ENCODE measurements at places on chromosomes 16 and 17.
A peak's percentile ranks its signal among the peaks of the same experiment; 100 is the strongest.

DNA sequence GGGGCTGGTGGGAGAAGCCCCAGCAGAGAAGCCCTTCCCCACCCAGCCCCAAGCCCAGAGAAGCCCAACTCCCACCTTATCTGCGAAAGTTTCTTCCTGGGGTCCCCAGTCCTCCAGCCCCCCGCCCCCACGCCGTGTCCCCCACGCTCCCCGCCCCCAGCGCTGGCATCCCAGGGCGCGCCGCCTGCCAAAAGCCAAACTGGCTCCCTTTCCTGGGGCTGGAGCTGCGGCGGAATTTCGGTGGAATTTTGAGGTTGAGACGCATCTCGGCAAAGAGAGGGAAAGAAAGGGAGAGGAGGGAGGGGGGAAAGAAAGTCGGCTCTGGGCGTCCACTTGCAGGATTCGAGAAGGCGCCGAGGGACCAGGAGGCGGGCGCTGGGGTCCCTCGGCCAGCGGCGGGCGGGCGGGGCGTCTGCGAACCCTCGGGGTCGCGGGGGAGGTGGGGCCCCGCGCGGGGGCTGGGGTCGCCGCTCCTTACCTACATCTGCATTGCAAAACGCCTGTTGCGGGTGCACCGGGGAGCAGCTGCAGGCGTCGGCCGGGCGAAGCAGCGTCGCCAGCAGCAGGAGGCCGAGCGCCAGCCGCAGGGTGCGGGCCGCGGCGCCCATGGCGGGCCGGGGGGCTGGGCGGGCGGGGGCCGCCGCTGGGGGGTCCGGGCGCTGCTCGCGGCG lies 571 bp downstream of the TIMP2 start:
- DNase-seq: no peak

GRCh38 chr16:19242987-19243575 lies 42.5 kb upstream of the CLEC19A start:
- DNase-seq: no peak

- no peak for DNase-seq
These were observed 122.0 kb downstream of the METRNL start for GRCh38 chr17:83201206-83202001.

GRCh38 chr16:27471661-27472060 lies 69.7 kb downstream of the IL21R start:
- no peak for DNase-seq

- DNase-seq: no peak
These were observed 21.5 kb downstream of the GFOD2 start for GRCh38 chr16:67697422-67698185.

- no peak for DNase-seq
These were observed 12.8 kb downstream of the PLXDC1 start for GRCh38 chr17:39138431-39139160.

GRCh38 chr16:64910356-64910755 lies 211.5 kb downstream of the CDH11 start:
- DNase-seq: peak; percentile 66

DNA sequence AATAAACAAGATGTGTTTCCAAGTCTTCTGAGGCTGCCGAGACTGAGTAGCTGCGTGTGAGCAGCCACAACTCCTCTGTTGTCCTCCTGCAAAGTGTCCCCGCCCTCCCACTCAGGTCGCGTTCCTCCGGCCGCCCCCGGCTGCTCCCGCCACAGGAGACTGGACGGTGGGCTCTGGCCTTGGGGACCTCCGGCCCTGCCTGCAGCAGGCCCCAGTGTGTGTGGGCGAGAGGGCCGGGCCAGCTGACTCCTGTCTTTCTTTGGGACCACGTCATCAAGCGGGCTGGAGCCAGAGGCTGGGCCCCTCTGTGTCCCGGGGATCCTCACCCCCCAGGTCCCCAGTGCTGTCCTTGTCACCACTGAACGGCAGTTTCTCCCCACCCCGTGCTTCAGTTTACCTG lies 175.3 kb downstream of the NPIPB11 start:
- DNase-seq: no peak

GRCh38 chr16:83792391-83792790 lies 15.4 kb upstream of the HSBP1 start:
- DNase-seq: no peak

- DNase-seq: no peak
These were observed 142.6 kb upstream of the CACNG5 start for GRCh38 chr17:66692421-66692690.

- no peak for DNase-seq
These were observed 2.3 kb upstream of the ELOB start for GRCh38 chr16:2779151-2779920.

DNA sequence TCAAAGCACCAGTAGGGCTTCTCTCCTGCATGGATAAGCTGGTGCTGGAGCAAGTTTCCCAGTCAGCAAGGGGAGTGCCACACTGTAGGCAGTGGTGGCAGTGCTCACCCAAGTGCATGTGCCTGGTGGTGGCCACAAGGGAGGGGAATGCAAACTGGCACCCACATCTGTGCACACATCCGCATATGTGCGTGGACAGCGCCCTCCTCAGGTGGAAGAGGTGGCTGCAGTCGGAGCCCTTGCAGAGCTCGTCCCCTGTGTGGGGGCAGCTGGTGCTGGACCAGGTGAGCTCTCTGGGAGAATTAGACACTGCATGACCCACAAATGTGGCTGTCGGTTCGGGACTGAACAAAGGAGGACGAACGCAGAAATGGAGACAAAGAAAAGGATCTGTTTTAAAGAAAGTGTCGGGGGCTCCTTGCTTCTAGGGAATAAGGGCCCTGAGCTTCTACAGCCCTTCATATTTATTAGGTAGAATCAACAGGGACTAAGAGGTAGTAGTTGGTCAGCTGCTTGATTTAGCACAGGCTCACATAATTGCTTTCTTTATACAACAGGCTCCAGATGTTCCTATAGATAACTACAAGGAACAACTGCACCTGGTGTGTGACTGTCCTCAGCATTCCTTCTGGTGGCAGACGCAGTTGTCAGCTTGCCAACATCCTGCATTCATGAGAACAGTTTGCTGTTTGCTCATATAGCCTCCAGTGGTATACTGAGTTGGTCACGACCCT lies 5.3 kb upstream of the ZNF689 start:
- DNase-seq: no peak

DNA sequence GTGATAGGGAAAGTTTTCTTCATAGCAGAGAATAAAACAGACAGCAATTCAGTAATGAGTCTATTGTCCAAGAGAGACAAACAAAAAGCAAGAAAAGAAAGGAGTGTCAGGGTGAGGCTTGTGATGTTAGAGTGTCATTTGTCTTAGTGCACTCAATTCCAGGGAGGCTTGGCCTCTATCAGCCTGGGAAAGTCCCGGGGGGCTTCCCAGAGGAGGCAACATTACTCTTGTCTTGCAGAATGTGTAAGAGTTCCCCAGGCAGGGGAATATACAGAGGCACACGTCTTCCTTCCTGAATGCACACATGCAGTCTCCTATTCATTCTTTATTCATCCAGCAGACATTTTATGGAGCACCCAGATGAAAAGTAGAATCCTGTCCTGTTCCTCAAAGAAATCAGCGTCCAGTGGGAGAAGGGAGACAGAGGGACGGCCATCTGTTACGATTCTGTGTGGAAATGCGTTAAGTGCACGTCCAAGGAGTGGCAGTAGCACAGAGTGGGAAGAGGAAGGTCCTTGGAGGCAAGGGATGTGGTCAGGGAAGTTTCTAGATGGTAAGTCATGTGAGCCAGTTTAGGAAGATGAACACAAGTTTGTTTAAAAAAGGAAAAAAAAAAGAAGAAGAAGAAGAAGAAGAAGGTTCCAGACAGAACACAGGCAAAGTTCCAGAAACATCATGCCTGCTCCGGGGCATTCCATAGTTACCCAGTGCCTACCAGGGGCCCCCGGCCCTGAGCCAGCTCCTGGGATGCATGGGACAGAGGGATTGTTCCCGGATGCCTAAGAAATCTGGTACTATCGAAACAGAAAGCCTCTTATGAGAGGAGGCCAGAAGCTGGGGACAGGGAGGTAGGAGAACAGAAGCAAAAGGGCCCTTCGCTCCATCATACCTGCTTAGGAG lies 21.1 kb downstream of the CACNG4 start:
- no peak for DNase-seq

- no peak for DNase-seq
These were observed 4.9 kb downstream of the TXNDC11 start for GRCh38 chr16:11737713-11738112.

- no peak for DNase-seq
These were observed 5.5 kb downstream of the CYBC1 start for GRCh38 chr17:82444941-82445521.

GRCh38 chr17:30996486-30996885 lies 25.6 kb downstream of the RNF135 start:
- DNase-seq: no peak

GRCh38 chr16:31202414-31203375 lies at the start of gene PYCARD:
PYCARD (minus strand) TSS chr16:31202760; CDS start chr16:31202690, 70 bp downstream.
- DNase-seq: no peak

GRCh38 chr16:8063159-8063558 lies 527.2 kb downstream of the TMEM114 start:
- DNase-seq: no peak

DNA sequence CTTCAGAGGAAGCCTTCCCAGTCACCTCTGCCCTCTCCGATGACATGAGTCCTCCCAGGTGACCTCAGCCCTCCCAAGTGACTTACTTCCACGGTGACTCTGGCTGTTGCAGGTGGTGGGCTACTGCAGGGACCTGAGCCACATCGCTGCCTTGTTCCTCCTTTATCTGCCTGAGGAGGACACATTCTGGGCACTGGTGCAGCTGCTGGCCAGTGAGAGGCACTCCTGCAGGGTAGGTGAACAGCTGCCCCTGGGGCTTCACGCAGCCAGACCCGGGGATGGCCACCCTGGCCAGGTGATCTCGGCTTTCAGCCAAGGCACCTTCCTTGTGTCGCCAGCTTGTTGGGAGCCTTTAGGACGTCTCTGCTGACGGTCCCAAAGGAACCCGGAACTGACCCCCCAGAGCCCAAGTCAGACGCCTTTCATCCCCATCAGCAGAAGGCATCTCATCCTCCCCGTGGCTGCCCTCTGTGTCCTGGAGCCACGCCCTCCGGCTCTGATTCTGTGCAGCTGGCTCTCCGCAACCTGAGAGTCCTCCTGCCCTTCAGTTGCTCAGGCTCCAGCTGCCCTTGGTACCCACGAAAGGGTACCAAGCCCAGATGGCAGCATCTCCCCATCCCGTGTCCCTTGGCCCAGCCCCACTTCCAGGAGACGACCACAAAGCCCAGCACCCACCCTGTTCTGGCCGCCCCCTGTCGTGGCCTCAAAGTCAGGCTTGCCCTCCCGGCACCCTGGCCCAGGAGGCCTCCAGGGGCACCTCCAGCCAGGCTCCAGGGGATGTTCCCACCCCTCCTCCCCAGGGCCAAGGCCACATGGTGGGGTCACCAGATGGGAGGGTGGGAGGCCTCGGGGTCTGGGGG lies 81.7 kb downstream of the GOSR1 start:
- DNase-seq: no peak

- no peak for DNase-seq
These were observed 125.1 kb downstream of the SLC39A11 start for GRCh38 chr17:72967277-72967970.

GRCh38 chr17:46151762-46152161 lies 41.5 kb downstream of the KANSL1 start:
- no peak for DNase-seq

All from GM04503 (cell line).